Activated T-cell treated with anti-CD3 and anti-CD28 coated beads, Interleukin-2, amount 50 U/mL, for 4 hours (primary cell): ENCODE measurements at places on chromosomes 4 and X. TPM values are rescaled to one million over a fixed set of nuclear protein-coding genes. Genes with fewer than 3 reads are reported as not detected.

USP51 gene
- total RNA-seq, result 0.76 TPM

NKX3-2 gene
- total RNA-seq, result not detected

VCX3A gene
- total RNA-seq, result not detected

TTC29 gene
- not detected for total RNA-seq

SPOCK3 gene
- total RNA-seq, result not detected

SPATA18 gene
- total RNA-seq, result not detected

KDR gene
- 0.05 TPM for total RNA-seq

RAB9B gene
- 0.28 TPM for total RNA-seq

ZNF718 gene
- 5.7 TPM for total RNA-seq

CRMP1 gene
- 0.08 TPM for total RNA-seq

MRPL1 gene
- 111 TPM for total RNA-seq

C4orf54 gene
- not detected for total RNA-seq

SORCS2 gene
- not detected for total RNA-seq

TRIM2 gene
- total RNA-seq, result 0.34 TPM

CPXCR1 gene
- total RNA-seq, result not detected

NFXL1 gene
- 11.0 TPM for total RNA-seq

ETDA gene
- total RNA-seq, result not detected

CCNQ gene
- total RNA-seq, result 38.6 TPM

BMPR1B gene
- total RNA-seq, result not detected

ADH1C gene
- total RNA-seq, result 0.16 TPM

DGAT2L6 gene
- not detected for total RNA-seq

UCHL1 gene
- total RNA-seq, result 9.3 TPM

DNAAF6 gene
- not detected for total RNA-seq

FHIP1A gene
- 0.15 TPM for total RNA-seq

DMRTC1 gene
- total RNA-seq, result not detected

FOXP3 gene
- total RNA-seq, result 18.5 TPM
